ENCODE measurements at places on chromosomes 6 and 20.
A peak's percentile ranks its signal among the peaks of the same experiment; 100 is the strongest.

DNA sequence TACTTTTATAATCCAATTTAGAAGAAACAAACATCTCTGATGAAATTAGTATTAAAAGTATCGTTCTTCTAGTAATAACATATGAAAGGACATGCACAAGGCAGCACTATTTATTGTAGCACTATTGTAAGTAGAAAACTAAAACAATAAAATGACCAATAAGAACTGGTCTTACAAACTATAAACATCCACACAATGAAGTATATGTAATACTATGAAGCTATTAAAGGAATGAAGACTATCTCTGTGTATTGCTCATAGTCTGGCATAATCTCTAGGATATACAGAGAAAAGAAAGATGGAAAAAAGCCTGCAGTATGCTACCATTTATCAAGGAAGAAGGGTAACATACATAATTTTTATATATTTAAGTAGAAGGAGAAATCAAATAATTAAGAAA lies 16.7 kb downstream of the LCA5 start:
- DNase-seq = no peak

- DNase-seq = peak; percentile 2
Observed at GRCh38 chr20:39516964-39517363, 554.8 kb downstream of the DHX35 start.

- no peak for DNase-seq
Observed at GRCh38 chr6:34465531-34466241, at the start of gene PACSIN1. PACSIN1 (plus strand) TSS chr6:34466076; CDS start chr6:34526306, 60,230 bp downstream.

- DNase-seq = no peak
Observed at GRCh38 chr6:141675957-141676356, 456.8 kb upstream of the GJE1 start.

- DNase-seq = peak; percentile 66
Observed at GRCh38 chr20:40519918-40520317, 169.1 kb downstream of the MAFB start.

GRCh38 chr20:17854307-17854903 lies 114.2 kb downstream of the SNX5 start:
- no peak for DNase-seq

GRCh38 chr6:17178326-17178725 lies 76.5 kb downstream of the STMND1 start:
- no peak for DNase-seq

DNA sequence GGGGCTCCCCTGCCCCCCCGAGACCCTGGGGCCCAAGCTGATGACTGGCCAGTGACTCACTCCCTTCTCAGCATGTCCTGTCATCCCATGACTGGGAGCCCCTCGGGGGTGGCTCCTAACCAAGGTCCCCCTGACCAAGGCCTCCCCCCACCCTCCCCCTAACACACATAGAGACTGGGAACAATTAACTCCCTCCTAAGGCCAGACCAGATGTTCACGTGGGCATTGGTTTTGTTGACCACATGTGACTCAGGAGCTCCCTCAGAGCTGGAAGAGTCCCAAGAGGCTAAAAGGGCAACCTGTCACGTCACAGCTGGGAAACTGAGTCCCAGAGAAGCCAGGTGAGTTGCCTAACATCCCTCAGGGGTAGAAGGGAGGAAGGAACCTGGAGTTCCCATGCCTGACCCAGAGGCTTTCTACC lies 10.6 kb upstream of the CCN5 start:
- DNase-seq = no peak

GRCh38 chr20:9121211-9121610 lies 52.3 kb downstream of the PLCB4 start:
- no peak for DNase-seq

GRCh38 chr20:38132156-38132909 lies 32.7 kb downstream of the TGM2 start:
- DNase-seq = no peak

- DNase-seq = no peak
Observed at GRCh38 chr20:51586005-51586440, 43.5 kb upstream of the NFATC2 start.

- no peak for DNase-seq
Observed at GRCh38 chr6:140256248-140256647, 881.8 kb upstream of the CITED2 start.

- DNase-seq = no peak
Observed at GRCh38 chr6:105270511-105270910, 90.7 kb upstream of the POPDC3 start.

DNA sequence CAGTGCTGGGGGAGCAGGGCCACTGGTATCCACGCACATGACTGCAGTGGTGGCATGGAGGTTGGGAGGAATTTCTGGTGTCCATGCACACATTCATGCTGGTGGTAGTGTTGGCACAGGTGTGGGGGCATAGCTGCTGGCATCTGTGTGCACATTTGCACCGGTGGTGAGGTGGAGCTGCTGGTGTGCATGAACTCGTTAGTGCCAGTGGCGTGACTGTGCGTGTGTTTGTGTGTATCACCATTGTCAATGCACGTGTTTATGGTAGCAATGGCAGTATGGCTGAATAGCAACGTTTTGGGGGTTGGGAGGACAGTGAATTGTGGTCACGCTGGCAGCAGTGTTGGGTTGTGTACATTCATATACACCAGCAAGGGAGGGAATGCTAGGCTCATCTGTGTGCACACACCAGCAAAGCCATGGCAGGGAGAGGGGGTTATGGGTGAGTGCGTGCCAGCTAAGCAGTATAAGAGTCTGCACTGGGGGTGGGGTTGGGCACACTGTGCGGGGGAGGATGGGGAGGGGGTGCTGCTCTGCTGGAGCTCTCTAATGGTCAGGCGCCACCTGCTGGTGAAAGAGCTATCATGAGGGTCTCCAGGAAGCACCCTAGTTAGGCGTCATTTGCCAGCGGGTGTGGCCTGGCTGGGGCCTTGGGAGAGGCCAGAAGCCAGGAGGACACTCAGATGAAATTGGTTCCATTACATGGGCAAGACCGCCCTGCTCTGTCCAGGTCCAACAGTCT lies 626.1 kb upstream of the ID4 start:
- peak; percentile 8 for DNase-seq

DNA sequence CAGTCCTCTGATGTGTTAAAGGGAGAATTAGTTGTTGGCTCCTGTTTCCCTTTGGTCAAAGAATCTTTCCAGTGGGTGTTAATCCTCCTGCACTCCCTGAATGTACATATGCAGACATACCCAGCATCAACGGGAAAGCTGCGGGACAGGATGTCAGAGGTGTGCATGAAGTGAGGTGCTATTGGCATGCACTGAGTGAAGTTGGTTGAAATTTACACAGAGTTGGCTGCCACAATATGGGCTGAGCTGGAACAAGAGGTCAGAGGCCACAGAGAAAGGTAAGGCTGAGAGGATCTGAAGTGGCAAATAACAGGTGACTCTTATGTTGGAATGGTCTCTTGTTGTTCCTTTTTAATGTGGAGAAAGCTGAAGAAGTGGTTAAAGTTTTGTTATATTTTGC lies 82.7 kb upstream of the AKIRIN2 start:
- no peak for DNase-seq

- peak; percentile 55 for DNase-seq
Observed at GRCh38 chr20:3218307-3218988, 9.2 kb downstream of the ITPA start.

DNA sequence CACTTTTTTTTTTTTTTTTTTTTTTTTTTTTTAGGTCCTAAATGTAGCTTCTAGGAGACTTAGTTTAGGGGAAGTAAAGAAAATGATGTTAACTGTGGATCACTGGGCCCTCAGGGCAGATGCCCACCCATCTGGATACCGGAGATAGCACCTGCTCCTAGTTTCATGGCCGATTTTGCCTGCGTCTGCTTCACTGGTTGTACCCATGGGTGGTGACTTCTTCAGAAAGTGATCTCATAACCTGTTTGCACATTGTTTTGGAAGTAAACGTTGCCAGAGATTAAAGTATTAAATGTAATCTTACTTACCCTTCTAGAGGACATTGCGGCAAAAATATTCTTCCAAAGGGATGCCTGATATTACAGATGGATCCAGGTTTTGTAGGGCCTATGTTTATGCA lies 79.8 kb upstream of the SGK1 start:
- no peak for DNase-seq

DNA sequence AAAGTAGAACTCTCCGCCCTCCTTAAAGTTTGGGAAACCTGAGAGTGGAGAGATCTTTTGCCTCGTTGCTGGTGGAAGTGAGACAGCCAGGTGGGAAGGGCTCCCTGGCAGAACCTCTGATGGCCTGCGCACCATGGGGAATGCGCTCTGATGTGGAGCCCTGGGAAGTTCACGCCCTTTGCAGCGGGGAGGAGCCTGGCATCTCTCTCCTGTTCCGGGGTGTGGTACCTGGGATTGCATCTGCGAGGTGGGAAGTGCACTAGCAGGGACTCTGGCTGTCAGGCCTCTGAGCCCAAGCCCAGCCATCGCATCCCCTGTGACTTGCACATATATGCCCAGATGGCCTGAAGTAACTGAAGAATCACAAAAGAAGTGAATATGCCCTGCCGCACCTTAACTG lies 159.8 kb downstream of the AKAP7 start:
- DNase-seq = no peak

GRCh38 chr6:42441697-42442081 lies 10.0 kb downstream of the TRERF1 start:
- no peak for DNase-seq

DNA sequence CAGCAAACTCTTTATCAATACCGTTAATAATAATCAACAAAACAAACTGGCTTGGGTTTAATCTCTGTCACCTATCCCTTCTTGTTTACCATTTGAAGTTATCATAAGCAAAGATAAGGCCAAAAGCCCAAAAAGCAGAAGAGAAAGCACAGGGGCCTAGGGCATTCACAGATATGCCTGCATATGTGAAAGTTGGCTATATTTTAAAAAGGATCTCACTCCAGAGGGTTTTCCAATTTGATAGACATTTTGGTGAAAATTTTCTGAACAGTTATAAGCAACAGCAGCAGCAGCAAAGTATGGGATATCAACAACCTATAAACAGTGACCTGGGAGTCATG lies 101.1 kb downstream of the ATXN1 start:
- peak; percentile 40 for DNase-seq

GRCh38 chr6:3835785-3836184 lies 13.4 kb upstream of the FAM50B start:
- peak; percentile 59 for DNase-seq

GRCh38 chr6:34332251-34333198 lies 59.9 kb downstream of the NUDT3 start:
- peak; percentile 60 for DNase-seq

DNA sequence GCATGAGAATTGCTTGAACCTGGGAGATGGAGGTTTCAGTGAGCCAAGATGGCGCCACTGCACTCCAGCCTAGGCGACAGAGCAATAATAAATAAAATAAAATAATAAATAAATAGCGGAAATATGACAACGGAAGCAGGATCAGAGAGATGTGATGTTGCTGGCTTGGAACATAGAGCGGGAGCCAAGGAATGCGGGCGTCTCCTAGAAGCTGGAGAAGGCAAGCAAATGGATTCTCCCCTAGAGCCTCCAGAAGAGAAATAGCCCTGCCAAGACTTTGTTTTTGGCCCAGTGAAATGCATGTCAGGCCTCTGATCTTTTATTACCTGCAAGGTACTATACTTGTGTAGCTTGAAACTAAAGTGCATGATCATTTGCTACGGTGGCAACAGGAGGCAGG lies 12.4 kb downstream of the KIAA1755 start:
- no peak for DNase-seq

DNA sequence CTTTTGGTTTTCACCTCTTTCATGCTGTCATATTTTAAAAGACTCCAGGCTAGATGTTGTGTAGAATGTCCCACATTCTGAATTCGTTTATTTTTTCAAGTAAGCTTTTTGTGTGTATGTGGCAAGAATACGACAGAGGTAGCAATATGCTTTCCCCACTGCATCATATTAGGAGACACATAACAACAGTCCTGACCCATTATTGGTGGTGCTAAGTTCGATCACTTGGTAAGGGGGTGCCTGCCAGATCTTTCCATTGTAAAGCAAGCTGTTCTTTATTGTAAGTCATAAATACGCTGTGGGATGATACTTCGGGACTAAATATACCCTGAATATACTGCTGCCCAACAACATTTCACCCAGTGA lies 588 bp upstream of the NCOA3 start:
- no peak for DNase-seq

GRCh38 chr20:53036992-53037391 lies 64.8 kb downstream of the TSHZ2 start:
- DNase-seq = no peak

DNA sequence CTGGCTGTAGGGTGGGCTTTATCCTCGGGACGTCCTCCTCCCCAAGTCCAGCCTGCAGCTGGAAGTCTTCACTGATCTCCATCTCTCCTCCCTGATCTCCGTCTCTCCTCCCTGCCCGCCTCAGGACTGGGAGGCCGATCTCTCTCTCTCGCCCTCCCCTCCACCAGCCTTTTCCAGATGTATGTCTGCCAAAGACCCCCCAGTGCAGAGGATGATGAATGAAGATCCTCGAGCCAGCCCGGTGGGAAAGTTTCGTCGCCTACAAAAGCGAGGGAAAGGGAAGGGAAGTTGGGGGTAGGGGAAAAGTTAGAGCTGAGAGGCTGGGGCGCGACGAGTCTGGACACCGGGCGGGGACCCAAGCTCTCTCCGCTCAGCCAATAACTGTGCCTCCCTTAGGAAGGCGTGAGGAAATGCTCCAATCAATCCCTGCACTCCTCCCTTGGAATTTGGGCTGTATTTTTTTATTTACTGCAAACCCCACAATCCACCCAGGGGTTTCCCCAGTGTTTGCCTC lies 595 bp upstream of the SRF start:
- no peak for DNase-seq

- peak; percentile 78 for DNase-seq
Observed at GRCh38 chr20:64083378-64083803, 807 bp downstream of the LKAAEAR1 start.

- peak; percentile 70 for DNase-seq
Observed at GRCh38 chr6:79208816-79209215, 25.7 kb downstream of the HMGN3 start.

GRCh38 chr6:123747515-123747914 lies 56.1 kb upstream of the NKAIN2 start:
- no peak for DNase-seq

GRCh38 chr20:44211177-44212039 lies 837 bp upstream of the OSER1 start:
- no peak for DNase-seq

DNA sequence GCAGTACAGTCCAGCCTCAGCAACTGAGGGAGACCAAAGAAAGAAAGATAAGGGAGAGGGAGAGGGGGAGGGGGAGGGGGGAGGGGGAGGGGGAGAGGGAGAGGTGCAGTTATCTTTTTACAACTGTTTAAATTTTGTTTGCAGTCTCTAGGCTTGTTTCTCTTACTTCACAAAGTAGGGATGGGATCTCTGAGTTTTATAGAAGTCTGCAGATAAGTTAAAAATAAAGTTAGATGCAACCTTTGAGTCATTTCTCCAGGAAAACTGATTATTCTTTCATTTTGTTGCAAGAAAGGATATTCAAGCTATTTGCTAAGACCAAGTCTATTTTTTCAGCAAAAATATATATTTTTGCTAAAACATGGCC lies 487.3 kb downstream of the ADGRB3 start:
- no peak for DNase-seq

DNA sequence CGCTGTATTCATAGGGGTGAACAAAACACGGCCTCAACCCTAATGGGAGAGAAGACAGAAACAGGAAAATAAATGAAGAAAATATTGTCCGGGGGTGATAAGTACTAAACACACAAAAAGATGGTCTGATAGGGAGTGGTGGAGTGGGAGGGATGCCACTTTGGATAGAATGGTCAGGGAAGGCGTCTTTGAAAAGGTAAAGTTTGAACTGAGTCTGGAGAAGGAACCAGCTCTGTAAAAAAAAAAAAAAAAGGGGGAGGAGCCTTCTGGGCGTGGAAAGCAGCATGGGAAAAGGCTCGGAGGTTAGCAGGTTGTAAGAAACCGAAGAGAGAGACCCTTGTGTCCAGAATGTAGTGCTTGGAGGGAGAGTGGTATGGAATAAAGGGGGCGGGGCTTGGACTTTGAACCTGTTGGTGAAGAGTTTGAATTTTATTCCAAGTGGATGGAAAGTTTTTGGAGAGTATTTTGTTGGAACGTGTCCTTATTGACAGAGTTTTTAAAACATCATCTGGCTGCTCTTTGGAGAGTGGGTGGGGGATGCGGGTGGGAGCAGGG lies 1.8 kb downstream of the CHMP4B start:
- peak; percentile 50 for DNase-seq

Measured in suppressor macrophage treated with lipopolysaccharide for 4 hours (primary cell).